ENCODE measurements at places on chromosomes 12 and 14.

DNA sequence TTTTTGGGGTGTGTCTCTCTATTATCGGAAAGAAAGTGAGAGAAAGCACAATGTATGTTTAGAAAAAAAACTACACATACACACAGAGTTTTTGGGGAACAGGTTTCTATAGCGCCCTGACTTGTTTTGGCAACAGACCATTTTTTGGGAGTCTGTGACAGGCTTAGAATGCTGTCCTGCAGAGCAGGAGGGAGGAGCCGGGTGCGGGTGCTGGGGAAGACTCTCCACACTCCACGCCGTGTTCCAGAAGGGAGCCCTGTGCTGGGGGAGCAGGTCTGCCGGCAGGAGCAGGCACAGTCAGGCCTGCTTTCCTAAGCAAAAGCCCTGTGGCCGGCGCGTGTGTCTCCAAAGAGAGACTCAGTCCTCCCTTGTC lies 26.5 kb downstream of the CD9 start:
- DNase-seq, result peak; percentile 82

DNA sequence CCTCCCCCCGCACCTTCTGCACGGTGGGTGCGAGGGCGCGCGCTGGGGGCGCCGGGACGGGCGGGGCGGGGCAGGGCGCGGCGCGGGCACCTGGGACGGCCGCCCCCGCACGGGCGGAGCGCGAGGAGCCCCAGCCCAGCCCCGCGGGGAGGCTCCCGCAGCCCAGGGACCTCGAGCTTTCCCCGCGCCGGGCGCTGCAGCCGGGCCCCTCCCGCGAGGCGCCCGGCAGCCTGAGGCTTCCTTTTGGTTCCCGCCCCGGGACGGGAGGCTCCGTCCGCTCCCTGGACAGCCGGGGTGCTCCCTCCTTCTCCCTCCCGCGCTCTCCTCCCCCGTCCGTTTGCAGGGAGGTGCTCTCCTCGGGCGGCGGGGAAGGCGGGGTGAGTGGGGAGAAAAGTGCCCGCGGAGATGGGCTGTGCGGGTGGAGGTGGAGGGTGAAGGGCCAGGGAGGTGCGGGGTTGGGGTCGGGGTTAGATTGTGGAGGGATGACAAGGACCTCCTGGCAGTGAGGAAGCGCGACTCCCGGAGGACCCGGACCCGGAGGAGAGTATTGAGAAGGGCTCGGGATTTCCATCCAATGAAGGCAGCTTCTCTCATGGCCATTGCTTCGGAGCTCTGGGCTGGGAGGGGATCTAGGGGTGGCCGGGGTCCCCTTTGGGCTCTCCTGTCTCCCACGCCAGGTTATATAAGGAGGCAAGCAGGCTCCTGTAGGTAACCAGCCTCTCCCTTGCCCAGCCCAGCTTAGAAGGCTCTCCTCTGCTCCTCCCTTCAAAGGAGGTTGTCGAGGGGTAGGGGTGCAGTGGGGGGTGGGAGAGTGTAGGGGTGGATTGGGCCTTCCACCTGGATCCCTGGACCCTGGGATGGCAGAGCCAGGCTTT lies 645 bp downstream of the JDP2 start:
- no peak for DNase-seq

DNA sequence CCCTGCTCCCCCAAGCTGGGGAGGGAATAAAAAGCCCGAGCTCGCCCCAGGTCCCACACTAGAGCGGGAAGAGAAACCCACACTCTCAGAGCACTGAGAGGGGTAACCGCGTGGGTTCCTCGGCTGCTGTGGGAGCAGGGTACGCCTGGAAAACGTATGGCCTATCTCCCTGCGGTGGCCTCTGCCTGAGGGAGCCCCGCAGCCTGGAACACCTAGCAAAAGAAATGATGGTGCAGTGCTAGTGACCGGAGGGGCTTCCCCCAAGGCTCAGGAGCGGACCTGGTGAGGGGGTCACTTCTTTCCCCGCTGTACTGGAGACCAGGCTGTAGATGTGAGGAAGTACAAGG lies 2.5 kb upstream of the OR4N2 start:
- DNase-seq, result no peak

GRCh38 chr12:53461059-53461458 lies 9.2 kb downstream of the PCBP2 start:
- DNase-seq, result no peak

- DNase-seq, result no peak
Measured at GRCh38 chr12:17818931-17819330, 271.1 kb downstream of the RERGL start.
